ENCODE measurements at places on chromosomes 16 and 17.

GRCh38 chr17:43853546-43853945, 6.6 kb downstream of the CD300LG start:
- no peak for DNase-seq

- DNase-seq: no peak
These were observed 273.9 kb downstream of the HAPSTR1 start for GRCh38 chr16:9365370-9365728.

DNA sequence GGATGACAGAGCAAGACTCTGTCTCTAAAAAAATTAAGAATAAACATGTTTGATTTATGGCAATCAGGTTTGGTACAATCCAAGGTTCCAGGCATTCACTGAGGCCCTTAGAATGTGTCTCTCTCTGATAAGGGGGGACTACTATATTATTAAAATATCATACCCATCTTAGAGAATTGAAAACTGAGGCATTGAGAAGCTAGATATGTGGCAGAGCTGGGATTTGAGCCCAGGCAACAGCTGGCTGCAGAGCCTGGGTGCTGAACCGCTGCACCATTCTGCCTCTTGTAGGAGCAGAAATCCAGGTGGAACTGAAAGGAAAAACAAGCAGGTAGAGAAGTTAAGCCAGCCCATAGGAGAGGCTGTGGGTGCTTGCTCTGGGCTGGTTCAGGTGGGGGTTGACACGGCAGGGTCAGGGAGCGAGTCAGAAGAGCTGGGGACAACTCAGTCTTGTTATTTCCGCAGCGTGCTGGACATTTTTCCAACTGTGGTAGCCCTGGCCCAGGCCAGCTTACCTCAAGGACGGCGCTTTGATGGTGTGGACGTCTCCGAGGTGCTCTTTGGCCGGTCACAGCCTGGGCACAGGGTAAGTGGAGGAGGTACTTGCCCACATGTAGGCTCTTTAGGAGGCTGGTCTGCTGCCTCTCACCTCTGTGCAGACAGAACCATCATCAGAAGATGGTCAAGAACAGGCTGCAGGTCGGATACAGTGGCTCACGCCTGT, 62.5 kb downstream of the WIPI1 start:
- DNase-seq: no peak

DNA sequence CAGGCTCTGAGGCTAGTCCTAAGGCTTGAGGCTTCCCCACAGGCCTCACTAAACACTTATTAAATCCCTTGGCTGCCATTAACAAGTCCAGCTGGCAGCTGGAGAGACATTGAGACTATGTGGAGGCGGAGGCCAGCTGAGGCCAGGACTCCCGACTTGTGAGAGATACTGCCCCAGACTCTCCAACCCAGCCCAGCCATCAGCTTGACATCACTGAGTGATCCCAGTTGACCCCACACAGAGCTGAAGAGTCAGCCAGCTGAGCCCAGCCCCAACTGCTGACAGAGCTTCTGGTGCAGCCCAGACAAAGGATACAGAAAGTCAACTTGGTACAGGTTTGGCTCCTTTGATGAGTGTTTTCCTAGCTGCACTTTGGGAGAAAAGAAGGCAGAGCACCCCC, 343.1 kb downstream of the C16orf95 start:
- no peak for DNase-seq

- DNase-seq: no peak
These were observed 155.6 kb downstream of the HS3ST2 start for GRCh38 chr16:22969567-22969966.

GRCh38 chr16:56401482-56401881, 23.9 kb downstream of the AMFR start:
- no peak for DNase-seq

DNA sequence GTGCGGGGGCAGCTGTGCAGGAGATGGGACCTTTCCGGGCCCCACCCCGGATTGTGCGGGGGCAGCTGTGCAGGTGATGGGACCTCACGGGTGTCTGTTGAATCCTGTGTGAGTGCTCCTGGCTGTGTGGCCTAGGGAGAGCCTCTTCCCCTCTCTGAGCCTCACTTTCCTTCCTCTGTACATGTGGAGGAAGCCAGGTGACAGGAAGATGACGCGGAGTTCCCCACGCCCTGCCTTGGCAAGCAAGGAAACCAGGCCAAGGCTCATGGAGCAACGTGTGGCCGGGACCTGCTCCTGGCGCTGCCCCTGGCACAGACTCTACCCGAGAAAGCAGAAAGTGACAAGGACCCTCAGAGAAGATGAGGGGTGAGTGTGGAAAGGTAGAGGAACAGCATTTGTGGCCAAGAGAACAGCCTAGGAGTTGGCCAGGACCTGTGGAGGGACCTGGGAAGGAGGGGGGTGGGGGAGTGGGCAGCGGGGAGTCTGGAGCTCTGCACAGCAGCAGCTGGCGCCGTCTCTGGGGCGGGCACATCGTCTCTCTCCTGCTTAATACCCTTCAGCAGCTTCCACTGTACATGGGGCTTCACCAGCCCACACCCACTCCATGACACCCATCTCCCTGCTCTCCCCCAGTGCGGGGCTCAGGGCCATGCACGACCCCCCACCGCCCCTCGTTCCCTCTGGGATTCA, 38.4 kb upstream of the PABPN1L start:
- no peak for DNase-seq

DNA sequence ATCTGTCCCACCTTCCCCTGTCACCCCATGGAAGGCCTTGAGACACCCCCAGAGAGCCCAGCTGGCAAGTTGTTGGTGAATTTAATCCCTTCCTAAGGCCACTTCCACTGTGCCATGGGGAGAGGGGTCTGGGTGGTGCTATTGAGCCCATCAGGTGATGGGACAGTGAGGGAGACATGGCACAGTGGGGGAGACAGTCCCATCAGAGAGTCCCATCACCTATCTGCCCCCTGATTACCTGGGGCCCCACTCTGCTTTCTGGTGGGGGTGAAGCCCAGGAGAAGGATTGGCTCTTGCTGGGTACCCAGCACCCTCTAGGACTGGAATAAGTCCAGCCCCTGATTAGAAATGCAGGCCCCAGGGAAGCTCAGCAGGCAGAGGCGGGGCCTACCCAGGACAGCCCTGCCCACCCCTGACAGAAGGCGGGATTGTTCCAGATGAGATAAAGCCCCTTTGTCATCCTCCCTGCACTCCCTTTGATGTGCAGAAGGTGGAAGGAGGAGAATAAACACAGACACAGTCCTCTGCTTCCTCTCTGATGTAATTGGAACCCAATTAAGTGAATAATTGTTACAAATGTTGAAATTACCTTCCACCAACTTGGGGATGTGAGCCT, 18.9 kb downstream of the TMEM132E start:
- DNase-seq: no peak

DNA sequence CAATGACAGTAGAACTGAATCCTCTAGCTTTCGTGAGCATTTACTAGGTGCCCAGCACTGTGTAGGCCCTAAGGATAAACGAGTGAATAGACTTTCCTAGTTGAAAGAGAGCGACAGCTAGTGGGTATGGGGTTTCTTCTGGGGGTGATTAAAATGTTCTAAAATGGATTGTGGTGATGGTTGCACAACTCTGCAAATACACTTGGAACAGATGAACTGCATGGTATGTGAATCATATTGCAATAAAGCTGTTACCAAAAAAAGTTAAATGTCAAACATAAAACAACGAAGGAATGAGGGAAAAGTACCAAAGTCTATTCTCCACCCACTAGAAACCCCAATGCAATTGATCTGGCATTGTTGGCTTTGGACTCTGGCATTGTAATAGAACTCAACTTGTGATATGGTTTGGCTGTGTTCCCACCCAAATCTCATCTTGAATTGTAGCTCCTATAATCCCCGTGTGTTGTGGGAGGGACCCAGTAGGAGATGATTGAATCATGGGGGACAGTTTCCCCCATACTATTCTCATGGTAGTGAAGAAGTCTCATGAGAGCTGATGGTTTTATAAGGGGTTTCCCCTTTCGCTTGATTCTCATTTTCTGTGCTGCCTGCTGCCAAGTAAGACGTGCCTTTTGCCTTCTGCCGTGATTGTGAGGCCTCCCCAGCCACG, 70.5 kb downstream of the MARF1 start:
- peak; percentile 43 for DNase-seq

- no peak for DNase-seq
These were observed 1.6 kb upstream of the ATP6V0C start for GRCh38 chr16:2511996-2512734.

DNA sequence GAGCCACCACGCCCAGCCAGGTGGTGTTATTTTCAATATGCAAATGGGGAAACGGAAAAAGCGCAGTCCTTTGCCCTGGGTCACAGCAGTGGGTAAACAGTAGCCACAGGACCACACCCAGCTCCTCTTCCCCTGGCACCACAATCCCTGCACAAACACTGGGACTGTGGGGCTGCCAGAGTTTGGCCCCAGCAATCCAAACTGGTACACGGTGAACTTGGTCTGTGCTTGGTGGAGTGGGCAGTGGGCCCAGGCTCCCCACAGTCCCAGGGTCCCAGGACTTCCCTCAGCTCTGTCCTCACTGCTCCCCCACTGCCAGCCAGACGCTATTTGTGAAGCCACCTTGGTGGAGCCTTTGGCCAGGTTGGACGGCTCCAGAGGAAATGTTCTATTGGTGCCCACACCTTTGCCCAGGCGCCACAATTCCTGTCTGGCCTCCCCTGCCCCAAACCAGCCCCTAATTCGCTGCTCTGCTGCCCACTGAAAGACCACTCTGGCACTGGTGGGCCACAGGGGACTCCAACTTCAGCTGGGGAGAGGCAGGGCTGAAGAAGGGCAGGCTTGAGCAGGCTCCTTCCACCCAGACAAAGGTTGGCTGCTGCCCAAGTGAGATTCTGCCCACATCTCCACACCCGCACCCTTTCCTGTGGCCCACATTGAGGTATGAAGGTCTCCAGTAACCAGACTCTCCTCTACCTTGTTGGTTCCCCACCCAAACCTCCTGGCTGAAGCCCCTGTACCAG, 2.1 kb downstream of the CHAD start:
- no peak for DNase-seq

GRCh38 chr17:30840771-30841170, 9.0 kb downstream of the ATAD5 start:
- DNase-seq: no peak

DNA sequence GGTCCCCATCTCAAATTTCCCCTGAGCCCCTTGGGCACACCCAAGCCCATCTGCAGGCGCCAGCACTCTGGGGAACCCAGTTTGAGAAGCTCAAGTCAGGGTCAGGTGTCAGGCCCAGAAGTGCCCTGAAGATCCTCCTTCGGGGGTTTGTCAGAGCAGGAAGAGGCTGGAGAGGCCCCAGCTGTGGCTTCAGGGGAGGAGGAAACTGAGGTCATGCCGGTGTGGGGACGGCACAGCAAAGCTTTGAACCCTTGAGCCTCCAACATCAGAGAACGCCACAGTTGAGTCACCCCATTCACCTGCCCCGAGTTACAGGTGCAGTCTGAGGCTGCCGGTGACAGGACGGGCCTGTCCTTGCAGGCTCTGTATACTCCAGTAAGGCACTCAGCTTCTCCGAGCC, 140.2 kb upstream of the CIBAR2 start:
- no peak for DNase-seq

- DNase-seq: no peak
These were observed 129.9 kb downstream of the AIPL1 start for GRCh38 chr17:6304894-6305612.

GRCh38 chr17:76147211-76148014, 6.4 kb upstream of the FOXJ1 start:
- DNase-seq: no peak
